SJSA1 (cell line): ENCODE measurements at places on chromosomes 7 and 10. TPM values are rescaled to one million over a fixed set of nuclear protein-coding genes. Genes with fewer than 3 reads are reported as not detected.
A peak's percentile ranks its signal among the peaks of the same experiment; 100 is the strongest.

The OGDHL gene
- total RNA-seq, result not detected in 2 replicates

The EPHB6 gene
- 0.82 TPM in 1 of 2 replicates, not detected in the other for total RNA-seq

The WEE2 gene
- total RNA-seq, result not detected in 2 replicates

The ANXA8 gene
- total RNA-seq, result 0.16 and 0.31 TPM in 2 replicates

DNA sequence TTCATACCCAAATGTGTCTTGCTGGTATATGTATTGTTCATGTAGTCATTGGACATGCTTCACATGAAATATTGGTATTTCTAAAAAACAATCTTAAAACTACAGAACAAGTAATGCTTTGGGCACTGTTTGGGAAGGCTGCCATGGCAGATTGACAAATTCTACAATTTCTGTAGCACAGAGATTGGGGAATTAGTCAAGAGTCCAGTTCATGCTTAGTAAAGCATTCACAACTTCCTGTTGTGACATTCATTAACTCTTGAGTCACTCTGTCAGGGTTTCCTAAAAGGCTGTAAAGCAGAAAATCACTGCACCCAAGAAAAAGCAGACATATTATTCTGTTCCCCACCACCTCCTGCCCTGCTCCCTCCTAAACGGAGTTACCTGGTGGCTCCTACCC lies 398.9 kb downstream of the PHTF2 start:
- no peak overlapping the region for H3K27ac ChIP-seq
- no peak overlapping the region for H3K4me3 ChIP-seq
- H3K4me1 ChIP-seq, result no peaks in the 10 kb centered on the region
- DNase-seq, result no peak
- no peaks in the 10 kb centered on the region for H3K27me3 ChIP-seq

- H3K36me3 ChIP-seq, result no peaks in the 10 kb centered on the region
- peak overlapping the region; percentile 99 for H3K27ac ChIP-seq
- H3K27me3 ChIP-seq, result no peaks in the 10 kb centered on the region
- H3K4me3 ChIP-seq, result no peak overlapping the region
- DNase-seq, result no peak
These were observed 301.9 kb downstream of the SUGCT start for GRCh38 chr7:40436710-40437109.

- no peak overlapping the region for H3K4me3 ChIP-seq
- H3K4me1 ChIP-seq, result no peaks in the 10 kb centered on the region
- no peak for DNase-seq
- no peak overlapping the region for H3K27ac ChIP-seq
- H3K27me3 ChIP-seq, result no peaks in the 10 kb centered on the region
These were observed 214.7 kb downstream of the EMX2 start for GRCh38 chr10:117757086-117757720.

DNA sequence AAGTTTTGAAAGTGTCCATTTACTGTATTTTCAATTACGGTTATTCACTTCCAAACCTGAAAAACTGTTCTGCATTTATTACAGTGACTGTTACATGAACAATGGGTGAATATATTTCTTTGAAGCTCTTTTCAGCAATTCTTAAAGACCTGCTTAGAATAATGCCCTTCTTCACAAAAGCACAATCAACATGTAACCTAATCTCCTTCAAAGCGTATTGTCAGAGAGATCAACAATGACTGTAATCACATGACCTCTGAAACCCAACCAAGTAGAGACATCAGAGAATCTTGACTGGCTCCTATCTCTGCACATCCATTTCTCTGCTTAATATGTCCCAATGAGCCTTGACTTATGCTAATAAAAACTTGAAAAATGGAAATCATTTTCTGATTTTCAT lies 126.7 kb downstream of the NRCAM start:
- H3K4me3 ChIP-seq, result no peak overlapping the region
- DNase-seq, result no peak
- H3K4me1 ChIP-seq, result no peaks in the 10 kb centered on the region
- peaks cover 5% of the 10 kb centered on the region; the same call in 1 of the 2 replicates for H3K27me3 ChIP-seq
- H3K36me3 ChIP-seq, result no peaks in the 10 kb centered on the region
- H3K27ac ChIP-seq, result no peak overlapping the region

DNA sequence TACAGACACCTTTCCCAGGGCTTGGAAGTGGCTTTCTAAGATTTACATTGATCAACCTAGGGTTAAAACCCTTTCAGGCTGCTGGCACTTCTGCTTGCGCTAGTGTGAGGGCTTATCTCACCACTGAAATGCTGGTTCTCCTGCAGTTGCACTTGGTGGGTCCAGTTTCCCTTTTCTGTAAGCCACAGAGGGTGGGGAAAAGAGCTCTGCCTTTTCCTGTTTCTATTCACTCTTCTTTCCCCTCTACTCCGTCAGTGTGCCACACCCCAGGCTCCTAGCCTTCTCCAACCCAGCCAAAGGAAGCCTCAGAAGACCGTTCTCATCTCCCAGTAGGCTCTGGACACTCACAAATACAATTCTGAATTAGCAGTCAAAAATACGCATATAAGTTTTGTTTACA lies 19.0 kb upstream of the CAPZA2 start:
- H3K36me3 ChIP-seq, result no peaks in the 10 kb centered on the region
- H3K27ac ChIP-seq, result no peak overlapping the region
- H3K27me3 ChIP-seq, result no peaks in the 10 kb centered on the region
- 0 out of 2 replicates have a peak, but pooled peaks cover 4% of the 10 kb centered on the region for H3K4me1 ChIP-seq
- no peak overlapping the region for H3K4me3 ChIP-seq
- no peak for DNase-seq

DNA sequence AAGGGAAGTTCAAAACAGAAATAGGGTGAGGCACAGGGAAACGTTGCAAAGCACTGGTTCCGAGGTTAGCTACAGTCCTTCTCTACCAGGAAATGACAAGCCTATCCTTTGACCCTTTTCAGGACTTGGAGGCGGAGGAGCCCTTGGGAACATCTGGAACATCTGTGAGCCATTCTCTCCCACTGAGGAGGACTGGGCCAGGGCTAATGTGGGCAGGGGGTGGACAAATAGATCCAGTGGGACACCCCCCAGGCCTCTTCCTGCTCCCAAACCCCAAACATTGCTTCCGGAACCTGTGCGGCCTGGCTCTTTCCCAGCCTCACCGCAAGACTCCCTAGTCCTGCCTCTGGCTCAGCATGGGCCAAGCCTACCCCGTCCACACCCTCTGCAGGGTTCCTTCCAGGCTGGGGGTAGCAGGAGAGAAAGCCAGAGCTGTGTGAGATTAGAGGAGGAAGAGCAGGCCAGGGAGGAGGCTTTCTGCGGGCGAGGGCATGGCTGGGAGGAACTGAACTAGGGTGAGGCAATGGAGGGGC lies 36.5 kb downstream of the GHRHR start:
- no peak overlapping the region for H3K27ac ChIP-seq
- no peaks in the 10 kb centered on the region for H3K27me3 ChIP-seq
- no peaks in the 10 kb centered on the region for H3K4me1 ChIP-seq

DNA sequence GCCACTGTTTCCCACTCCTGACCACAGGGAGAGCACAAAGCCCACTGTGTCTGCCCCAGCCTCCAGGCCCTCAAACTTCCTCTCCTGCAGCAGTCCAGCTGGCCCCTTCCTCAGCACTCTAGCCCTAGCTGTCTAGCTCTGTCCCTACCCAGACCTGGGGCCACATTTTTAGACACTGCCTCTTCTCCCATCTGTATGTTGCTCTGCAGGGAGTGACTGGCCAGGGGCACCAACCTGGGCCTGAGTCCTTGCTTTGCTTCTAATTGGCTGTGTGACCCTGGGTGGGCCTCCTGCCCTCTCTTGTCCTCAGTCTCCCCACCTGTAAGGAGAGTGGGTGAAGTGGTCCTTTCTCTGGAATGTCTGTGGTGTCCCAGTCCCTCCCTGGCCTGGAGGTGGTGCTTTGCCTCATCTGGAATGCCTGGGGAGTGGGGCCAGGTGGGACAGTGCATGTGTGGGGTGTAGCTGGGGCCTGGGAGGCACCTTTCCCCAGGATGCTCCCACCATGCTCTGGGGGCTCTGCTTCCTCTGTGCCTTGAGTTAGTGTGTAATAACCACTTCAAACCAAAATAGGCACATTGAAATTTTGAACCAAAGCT lies 25.1 kb downstream of the AQP1 start:
- H3K4me3 ChIP-seq, result no peak overlapping the region
- peaks cover 14% of the 10 kb centered on the region; the same call in 1 of the 2 replicates for H3K27me3 ChIP-seq
- H3K4me1 ChIP-seq, result no peaks in the 10 kb centered on the region
- H3K36me3 ChIP-seq, result no peaks in the 10 kb centered on the region
- DNase-seq, result no peak

- no peaks in the 10 kb centered on the region for H3K4me1 ChIP-seq
- H3K36me3 ChIP-seq, result no peaks in the 10 kb centered on the region
- H3K4me3 ChIP-seq, result no peak overlapping the region
These were observed 42.0 kb downstream of the GALNT17 start for GRCh38 chr7:71173955-71174354.

DNA sequence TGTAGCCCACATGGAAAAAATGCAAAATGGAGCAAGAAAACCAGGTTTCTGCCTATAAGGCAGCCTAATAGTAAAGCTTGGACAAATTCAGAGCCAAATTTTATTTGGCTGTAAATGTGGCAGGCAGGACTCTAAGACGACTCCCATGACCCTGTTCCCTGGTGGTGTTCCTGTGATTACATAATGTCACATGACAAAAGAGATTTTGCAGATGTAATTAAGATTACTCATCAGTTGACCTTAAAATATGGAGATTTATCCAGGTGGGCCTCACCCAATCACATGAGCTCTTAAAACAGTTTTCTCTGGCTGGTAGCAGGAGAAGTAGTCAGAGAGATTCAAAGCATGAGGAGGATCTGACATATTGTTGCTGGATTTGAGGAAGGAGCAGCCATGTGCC lies 303.1 kb upstream of the IMMP2L start:
- H3K27ac ChIP-seq, result no peak overlapping the region
- H3K4me3 ChIP-seq, result no peak overlapping the region
- H3K36me3 ChIP-seq, result no peaks in the 10 kb centered on the region
- H3K4me1 ChIP-seq, result no peaks in the 10 kb centered on the region
- no peak for DNase-seq
- H3K27me3 ChIP-seq, result no peaks in the 10 kb centered on the region

- H3K4me3 ChIP-seq, result no peak overlapping the region
- no peaks in the 10 kb centered on the region for H3K27me3 ChIP-seq
- no peak overlapping the region for H3K27ac ChIP-seq
These were observed 164.9 kb downstream of the TMEM178B start for GRCh38 chr7:141238596-141239243.

DNA sequence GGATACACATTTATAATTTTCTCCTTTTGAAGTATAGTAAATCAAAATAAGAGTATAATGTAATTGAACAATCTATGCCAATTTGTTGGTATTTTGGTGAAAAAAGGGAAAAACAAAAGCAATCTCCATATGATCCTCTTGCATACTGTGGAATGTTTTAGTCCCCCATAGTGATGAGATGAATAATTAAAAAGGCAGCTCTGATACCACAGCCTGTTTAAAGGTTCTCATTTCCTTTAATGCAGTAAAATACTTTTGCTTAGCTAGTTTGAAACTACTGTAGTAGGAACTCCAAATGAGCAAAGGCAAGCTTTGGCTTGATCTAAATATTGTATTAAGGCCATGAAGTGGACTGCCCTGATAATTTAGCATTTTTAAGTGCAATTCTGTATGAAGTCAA lies 77.6 kb downstream of the VTI1A start:
- no peaks in the 10 kb centered on the region for H3K27me3 ChIP-seq
- no peaks in the 10 kb centered on the region for H3K36me3 ChIP-seq
- H3K27ac ChIP-seq, result peak overlapping the region; percentile 48
- H3K4me3 ChIP-seq, result no peak overlapping the region

GRCh38 chr7:47663851-47664250 lies 81.9 kb upstream of the TNS3 start:
- DNase-seq, result no peak
- no peaks in the 10 kb centered on the region for H3K36me3 ChIP-seq
- H3K27me3 ChIP-seq, result no peaks in the 10 kb centered on the region
- no peak overlapping the region for H3K27ac ChIP-seq
- H3K4me1 ChIP-seq, result peaks cover 24% of the 10 kb centered on the region
- H3K4me3 ChIP-seq, result no peak overlapping the region

- no peak overlapping the region for H3K4me3 ChIP-seq
- no peak for DNase-seq
- no peaks in the 10 kb centered on the region for H3K36me3 ChIP-seq
- no peaks in the 10 kb centered on the region; the same call in 1 of the 2 replicates for H3K4me1 ChIP-seq
- H3K27ac ChIP-seq, result no peak overlapping the region
These were observed 99.7 kb upstream of the SDK1 start for GRCh38 chr7:3201306-3201705.

DNA sequence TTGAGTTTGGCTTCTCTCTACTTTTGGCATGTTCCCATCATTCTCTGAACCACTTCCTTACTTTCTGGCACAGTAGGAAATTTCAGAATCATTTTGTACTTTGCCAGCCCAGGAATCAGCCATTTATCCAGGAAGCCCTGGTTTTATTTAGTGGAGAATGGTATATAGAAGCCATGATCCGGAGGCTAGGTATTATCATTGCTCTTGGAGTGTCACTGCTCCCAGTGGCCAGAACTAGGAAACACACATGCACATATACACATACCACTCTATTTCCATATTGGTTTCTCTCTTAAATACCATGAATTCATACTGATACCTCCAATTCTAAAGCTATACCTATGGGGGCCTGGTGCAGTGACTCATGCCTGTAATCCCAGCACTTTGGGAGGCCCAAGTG lies 36.3 kb downstream of the SUFU start:
- peaks cover 8% of the 10 kb centered on the region; the same call in 1 of the 2 replicates for H3K4me1 ChIP-seq
- H3K36me3 ChIP-seq, result no peaks in the 10 kb centered on the region
- no peak overlapping the region for H3K27ac ChIP-seq
- DNase-seq, result no peak
- H3K4me3 ChIP-seq, result no peak overlapping the region

GRCh38 chr10:70499836-70500167 lies 21.2 kb downstream of the PALD1 start:
- DNase-seq, result no peak
- no peak overlapping the region for H3K4me3 ChIP-seq
- no peak overlapping the region for H3K27ac ChIP-seq
- 0 out of 2 replicates have a peak, but pooled peaks cover under 1% of the 10 kb centered on the region for H3K27me3 ChIP-seq
- no peaks in the 10 kb centered on the region for H3K36me3 ChIP-seq
- H3K4me1 ChIP-seq, result no peaks in the 10 kb centered on the region; the same call in 1 of the 2 replicates

GRCh38 chr7:110775046-110775445 lies 315.9 kb upstream of the LRRN3 start:
- H3K4me1 ChIP-seq, result no peaks in the 10 kb centered on the region
- DNase-seq, result no peak
- no peaks in the 10 kb centered on the region for H3K36me3 ChIP-seq
- H3K27me3 ChIP-seq, result 0 out of 2 replicates have a peak, but pooled peaks cover 2% of the 10 kb centered on the region

DNA sequence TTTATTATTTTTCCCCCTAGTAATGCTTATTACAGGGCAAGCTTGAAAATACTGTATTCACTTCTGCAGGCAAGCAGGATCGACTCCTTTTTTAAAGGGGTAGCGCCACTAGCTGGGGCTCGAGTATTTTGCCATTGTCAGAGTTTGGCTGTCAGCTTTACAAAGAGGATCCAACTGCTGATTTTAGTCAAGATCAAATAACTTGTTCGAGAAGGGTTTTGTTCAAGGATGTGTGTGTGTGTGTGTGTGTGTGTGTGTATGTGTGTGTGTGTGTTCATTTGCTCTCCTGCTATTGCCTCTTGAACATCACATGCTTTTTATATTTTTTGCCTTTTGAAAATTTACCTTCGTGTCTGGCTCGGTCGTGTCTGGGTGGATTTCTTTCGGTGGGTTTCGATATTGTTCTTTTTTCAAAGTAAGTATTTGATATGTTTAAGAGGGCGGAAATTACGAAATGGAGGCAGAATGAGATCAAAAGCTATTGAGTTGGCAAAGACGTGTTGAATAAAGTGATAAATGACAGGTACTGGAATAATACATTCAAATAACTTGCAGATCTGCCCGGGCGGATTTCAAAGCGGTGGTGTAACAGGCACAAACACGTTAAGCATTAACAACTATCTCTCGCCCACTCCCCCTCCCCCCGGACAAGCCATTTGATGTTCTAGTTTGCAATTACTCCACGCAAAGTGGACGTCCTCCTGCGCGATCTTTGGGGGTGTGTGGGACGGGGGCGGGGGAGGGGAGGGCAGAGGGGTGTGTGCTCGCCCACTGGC lies 1.1 kb downstream of the ARID5B start:
- H3K4me3 ChIP-seq, result peak overlapping the region; percentile 74
- peak; percentile 79 for DNase-seq
- H3K27ac ChIP-seq, result peak overlapping the region; percentile 8
- no peaks in the 10 kb centered on the region for H3K27me3 ChIP-seq
